ENCODE measurements at places on chromosomes 13 and 19.

- DNase-seq: no peak
These were observed 26.6 kb downstream of the CD70 start for GRCh38 chr19:6564393-6564792.

DNA sequence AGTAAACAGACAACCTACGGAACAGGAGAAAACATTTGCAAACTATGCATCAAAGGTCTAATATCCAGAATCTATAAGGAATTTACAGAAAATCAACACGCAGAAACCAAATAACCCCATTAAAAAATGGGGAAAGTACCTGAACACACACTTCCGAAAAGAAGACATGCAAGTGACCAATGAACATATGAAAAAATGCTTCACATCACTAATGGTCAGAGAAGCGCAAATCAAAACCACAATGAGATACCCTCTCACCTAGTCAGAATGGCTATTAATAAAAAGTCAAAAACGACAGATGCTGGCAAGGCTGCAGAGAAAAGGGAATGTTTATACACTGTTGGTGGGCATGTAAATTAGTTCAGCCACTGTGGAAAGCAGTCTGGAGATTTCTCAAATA lies 29.5 kb downstream of the SLC25A15 start:
- DNase-seq: no peak

GRCh38 chr19:21940684-21941083 lies 70.1 kb downstream of the ZNF208 start:
- no peak for DNase-seq

- peak; percentile 85 for DNase-seq
These were observed 2.2 kb upstream of the TSPAN16 start for GRCh38 chr19:11293433-11294389.

- DNase-seq: no peak
These were observed 40.8 kb upstream of the F7 start for GRCh38 chr13:113064534-113065405.

- no peak for DNase-seq
These were observed 9.6 kb upstream of the METTL21C start for GRCh38 chr13:102704238-102705058.

GRCh38 chr19:52142001-52142595 lies 2.4 kb upstream of the ZNF616 start:
- DNase-seq: no peak
